EH (cell line): ENCODE measurements at places on chromosomes 1 and 21.

DNA sequence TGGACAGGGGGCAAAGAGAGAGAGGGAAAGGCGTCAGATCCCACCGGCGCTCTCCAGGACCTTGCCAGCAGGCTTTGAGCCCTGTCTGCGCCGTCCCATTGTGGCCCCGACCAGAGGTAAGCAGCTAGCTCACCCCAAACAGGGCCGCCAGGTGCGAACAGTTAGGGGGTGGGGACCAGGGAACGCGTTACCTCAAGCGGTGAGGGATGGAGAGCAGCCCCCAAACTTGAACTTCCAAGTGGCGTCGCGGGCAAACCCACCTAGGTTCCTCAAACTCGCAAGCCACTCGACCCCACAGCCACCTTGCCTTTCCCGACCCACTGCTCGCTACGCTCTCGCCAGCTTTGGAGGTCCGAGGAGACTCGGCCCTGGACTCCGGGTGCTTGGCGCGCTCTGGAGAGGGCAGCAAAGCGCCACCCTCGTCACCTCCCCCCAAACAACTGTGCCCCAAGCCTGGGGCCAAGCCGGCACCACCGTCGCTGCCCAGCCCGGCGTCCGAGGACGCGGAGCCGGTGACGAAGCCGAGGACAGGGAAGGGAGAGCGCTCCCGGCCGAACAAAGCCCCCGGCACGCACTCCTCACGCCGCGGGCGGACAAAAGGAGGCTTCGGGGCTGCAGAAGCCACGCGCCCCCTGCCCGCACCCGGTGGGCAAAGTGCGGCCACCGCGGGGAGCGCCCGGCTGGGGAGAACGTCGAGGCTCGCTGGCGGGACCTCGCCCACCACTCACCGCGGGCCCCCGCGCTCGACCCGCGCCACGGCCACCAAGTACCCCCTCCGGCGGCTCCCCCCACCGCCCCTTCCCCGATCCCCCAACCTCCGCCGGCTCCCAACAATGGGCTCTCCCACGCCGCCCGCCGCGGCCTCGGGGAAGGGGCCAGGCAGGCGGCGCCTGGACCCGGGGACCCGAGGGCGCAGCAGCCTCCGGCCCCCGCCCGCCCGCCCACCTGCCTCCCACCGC is 976 bp downstream of the SSBP3 start:
- DNase-seq, result peak; percentile 42

DNA sequence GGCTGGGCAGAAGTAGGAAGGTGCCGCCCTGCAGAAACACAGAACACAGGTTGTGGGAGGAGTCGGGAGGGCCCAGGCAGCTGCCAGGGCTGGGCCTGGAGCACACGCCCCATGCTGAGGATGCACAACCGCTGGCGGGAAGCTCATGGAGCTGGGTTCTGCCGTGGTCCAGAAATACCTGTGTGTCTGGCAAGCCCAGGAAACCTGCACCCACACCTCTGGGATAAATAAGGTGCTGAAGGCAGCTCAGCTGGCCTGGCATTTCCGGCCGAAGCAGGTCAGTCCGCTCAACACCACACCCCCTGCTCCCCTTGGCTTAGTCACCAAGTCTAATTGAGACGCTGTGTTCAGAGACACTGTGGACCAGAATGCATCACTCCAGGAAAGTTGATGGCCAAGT is 32.1 kb downstream of the CTNNBIP1 start:
- DNase-seq, result no peak

- peak; percentile 69 for DNase-seq
These were observed 67.8 kb upstream of the SMYD2 start for GRCh38 chr1:214213136-214213535.

DNA sequence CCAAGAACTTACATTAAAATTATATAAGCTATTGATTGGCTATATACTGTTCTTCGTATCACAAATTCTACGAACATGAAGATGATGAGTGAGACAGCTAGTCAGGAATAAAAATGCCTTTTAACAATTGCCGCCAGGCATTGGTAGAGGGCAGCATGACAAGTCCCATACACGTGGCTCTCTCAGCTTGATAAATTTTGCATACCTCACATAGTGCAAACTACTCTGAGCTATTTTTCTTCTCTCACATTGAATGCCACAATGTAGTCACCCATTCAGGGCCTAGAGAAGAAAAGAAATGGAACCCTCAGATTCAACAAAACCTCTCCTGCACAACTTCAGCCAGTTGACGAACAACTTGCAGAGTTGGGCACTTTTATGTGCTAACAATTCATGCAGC is 27.0 kb upstream of the FMO2 start:
- peak; percentile 22 for DNase-seq

DNA sequence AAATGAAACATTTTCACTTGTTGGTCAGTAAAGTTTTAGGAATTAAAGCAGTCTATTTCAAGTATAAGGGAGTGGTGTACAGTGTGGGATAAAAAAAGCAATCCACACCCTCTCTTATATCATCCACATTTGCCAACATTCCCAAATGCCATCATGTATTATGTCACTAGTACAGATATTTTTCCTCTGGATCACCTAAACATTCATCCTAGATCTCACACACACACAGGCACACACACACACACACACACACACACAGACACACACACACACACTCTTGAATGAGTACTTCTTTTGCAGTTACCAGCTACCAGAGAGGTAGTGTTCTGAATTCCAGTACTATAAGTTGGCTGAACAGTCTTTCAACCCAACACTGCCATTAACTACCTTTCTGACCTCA is 1369.1 kb upstream of the ADGRL4 start:
- DNase-seq, result peak; percentile 85

DNA sequence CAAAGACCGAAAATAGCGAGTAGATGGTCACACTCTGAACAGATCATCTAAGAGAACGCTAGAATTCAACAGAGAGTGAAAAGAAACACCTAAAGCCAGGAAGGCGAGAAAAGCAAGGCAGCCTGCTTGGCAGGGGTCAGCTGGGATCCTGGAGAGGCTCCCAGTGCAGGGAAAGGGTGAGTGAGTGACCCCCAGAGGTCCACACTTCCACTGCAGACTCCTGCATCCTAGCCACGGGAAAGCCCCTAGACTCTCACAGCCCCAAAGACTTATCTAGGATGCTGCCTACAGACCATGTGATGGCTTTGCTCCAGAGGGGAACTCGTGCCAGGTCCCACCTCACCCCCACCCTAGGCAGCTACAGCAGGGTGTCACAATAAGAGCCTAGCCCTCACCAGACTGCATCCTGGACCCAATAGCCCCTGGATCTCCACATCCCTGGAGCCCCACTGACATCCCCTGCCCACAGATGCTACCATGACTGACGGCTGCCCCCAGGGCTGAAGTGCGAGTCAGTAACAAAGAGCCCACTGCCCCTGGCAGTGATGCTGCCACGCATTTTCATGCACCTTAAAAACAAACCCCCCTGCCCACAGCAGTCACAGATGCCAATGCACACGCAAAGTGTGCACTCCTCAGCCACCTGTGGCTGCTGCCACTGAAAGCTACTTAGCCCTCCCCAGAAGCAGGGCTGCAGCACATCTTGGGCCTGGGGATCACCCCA is 62.2 kb downstream of the PSMG1 start:
- DNase-seq, result no peak

DNA sequence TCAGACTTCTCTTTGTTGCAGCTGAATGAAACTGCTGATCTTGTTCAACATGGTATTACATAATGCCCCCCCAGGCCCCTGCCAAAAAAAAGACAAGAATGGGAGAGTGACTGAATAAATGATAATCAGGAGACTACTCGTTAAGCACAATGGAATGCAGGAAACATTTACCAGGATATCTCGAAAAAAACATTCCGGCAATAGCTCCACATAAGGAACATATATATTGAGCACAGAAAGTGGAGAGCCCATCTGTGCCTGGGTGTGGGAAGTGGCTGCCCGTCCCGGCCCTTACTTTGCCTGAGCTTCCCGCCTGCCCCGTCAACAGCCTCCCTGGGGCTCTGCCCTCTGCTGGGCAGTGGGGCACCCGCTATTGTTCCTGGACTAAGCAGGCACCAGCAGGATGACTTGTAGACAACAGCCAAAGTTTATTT is 13.3 kb downstream of the TRIM11 start:
- peak; percentile 88 for DNase-seq

DNA sequence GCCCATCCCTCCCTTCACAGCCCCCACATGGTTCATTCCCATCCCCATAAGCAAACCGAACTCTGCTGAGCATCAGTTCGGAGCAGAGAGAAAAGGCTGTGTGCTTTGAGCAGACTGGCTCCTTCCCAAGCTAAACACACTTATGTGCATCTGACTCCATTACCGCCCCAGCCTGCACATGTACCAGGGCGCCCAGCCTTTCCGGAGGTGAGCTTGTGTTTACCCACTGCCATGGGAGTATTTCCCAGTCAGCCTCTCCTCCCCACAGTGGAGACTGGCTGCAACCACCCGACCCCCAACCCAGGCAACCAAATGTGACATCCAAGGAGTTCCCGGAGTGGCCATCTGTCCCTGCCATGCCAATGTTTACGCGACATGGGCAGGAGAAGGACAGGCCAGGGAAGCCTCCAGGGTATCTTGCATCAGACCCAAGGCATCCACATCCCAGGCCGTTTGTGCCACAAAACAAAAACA is 9.4 kb downstream of the TIAM1 start:
- no peak for DNase-seq

DNA sequence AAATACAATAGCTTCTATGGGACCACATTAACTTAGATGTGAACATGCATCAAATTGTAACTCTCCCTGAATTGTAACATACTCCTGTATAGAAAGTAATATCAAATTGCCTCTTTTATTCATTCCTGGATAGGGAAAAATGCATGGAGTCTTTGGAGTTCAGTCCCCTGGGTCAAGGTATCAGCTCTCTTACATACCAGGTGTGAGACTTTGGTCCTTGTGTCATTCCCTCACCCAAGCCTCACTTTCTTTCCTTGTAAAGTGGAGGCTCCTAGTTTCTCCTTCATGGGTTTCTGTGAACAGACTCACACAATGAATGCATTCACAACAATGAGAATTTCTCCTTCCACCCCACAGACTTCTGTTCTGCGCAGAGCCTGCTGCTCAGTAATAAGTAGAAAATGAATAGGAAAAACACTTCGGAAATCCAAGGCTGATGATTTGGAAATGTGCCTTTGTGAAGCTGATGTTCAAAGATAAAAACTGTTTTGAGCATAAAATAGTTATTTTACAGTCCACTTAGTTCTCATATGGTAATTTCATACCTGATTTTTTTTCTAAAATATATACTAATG is 185.3 kb downstream of the AK5 start:
- no peak for DNase-seq

- no peak for DNase-seq
These were observed 18.1 kb upstream of the BEND5 start for GRCh38 chr1:48794816-48795215.

- DNase-seq, result peak; percentile 83
These were observed 16.8 kb downstream of the S100A10 start for GRCh38 chr1:151976858-151977257.

GRCh38 chr1:14135070-14135469 is 435.1 kb downstream of the PRDM2 start:
- no peak for DNase-seq

GRCh38 chr1:36166938-36167905 is 11.3 kb downstream of the MAP7D1 start:
- DNase-seq, result peak; percentile 78

GRCh38 chr1:17012775-17013490 is 1.2 kb upstream of the ATP13A2 start:
- DNase-seq, result peak; percentile 62

GRCh38 chr1:22756125-22756735 is 45.6 kb downstream of the EPHB2 start:
- no peak for DNase-seq

DNA sequence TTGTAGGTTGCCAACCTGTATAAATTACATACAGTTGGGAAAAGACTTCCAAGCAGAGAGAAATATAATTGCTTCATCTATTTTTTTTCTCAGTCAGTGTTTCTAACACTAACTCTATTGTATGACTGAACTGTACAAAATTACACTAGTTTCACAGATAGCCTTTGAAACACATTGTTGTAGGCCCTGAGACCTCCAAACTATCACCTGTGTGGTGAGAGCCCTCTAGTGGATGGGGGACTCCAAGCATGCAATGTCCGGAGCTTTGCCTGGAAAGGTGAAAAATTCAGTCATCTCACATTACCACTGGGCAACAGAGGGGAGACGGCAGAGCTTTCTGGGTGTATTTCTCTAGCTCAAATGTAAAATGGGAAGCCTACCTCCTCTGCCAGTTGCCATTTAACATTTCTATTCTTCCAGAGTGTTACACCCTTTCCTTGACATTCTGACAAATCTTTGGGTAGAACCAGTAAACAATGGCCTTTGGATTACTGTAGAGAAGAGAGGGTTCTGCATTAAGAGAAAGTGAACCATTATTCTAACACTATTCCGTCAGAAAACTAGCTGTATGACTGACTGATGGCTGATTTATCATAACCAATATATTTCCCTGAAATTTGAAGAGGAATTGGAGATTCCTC is 212.2 kb downstream of the LYPLAL1 start:
- DNase-seq, result peak; percentile 65

DNA sequence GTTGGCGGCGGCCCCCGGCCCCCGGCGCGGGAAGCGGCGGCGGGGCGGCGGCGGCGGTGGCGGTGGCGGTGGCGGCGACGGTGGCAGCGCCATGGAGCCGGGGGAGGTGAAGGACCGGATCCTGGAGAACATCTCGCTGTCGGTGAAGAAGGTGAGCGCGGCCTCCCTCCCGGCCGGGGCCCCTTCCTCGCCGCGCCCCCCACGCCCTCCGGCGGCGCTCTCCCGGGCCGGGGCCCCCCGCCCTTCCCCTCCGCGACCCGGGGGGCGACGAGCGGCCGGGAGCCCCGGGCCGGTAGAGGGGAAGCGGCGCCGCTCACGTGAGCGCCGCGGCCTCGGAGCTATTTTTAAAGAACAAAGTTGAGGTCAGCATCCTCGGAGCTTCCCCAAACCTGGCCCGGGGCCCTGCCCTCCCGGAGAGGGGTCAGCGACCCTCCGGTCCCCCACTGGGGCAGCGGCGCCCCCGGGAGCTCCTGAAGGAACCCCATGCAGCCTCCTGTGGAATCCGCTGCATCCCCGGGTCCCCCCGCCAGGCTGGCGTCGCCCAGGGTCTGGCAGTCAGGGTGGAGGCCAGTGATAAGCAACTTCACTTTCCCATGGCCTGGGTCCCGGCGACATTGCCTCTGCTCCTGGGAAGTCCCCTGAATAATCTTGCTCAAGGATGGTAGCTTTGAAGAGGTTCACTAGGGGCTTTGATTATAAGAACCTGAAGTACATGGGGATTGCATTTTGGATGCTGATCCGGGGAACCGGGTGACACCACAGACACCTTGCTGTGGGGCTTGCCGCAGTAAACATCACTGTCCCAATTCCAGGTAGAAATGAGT is 560 bp downstream of the PLEKHM2 start:
- peak; percentile 45 for DNase-seq

- DNase-seq, result peak; percentile 48
These were observed 7.5 kb downstream of the RIPK4 start for GRCh38 chr21:41759214-41759840.
